ENCODE measurements at places on chromosomes 1 and 21.
A peak's percentile ranks its signal among the peaks of the same experiment; 100 is the strongest.

DNA sequence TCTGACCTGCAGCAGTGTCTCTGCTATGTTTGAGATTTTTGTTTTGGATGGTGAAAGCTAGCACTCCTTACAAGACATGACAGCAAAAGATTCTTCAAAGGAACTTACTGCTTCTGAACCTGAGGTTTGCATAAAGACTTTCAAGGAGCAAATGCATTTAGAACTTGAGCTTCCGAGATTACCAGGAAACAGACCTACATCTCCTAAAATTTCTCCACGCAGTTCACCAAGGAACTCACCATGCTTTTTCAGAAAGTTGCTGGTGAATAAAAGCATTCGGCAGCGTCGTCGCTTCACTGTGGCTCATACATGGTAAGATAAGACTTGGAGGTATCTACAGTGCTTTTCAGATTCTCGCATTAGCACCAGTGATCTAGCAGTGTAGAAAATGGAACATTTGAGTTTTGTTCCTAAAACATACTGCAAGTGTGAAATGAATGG lies 200.2 kb downstream of the PDE4B start:
- DNase-seq = no peak

- DNase-seq = no peak
Measured at GRCh38 chr1:79704067-79704466, 697.5 kb upstream of the ADGRL4 start.

- DNase-seq = no peak
Measured at GRCh38 chr21:42595283-42596187, 57.9 kb upstream of the PDE9A start.

DNA sequence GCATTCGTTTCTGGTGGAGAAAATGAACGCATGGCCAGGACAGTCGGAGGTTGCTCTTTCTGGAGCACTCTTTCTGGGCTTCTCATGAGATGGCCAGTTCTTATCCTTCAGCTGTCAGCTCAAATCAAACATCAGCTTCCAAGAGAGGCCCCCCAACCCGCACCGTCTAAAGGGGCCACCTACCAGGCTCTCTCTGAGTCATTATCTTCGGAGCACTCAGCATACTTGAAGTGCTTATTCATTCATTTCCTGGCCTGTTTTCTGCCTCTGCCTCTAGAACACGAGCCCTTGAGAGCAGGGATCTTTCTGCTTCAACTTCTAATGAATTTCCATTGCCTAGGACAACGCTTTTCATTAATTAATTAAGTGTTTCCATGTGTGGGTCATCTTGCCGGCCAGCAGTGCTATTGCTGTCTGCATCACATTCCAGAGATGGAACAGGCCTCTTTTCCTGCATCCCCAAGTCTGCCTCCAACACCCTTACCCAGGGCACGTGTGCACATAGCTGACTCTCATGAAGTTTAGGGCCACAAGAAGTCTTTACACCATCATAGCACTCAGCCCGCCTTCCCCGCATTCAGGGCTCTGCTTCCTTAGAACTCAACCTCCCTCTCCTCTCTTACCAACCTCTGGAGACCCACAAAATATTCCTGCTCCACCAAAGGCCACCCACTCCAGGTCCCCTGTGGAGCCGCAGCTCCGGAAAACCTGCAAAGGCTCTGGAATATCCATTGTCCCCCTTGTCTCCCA lies 52.1 kb upstream of the LAPTM5 start:
- no peak for DNase-seq

- DNase-seq = no peak
Measured at GRCh38 chr1:113813218-113813617, 942 bp upstream of the RSBN1 start.

- DNase-seq = peak; percentile 98
Measured at GRCh38 chr1:19596714-19597495, 47.2 kb upstream of the NBL1 start.

DNA sequence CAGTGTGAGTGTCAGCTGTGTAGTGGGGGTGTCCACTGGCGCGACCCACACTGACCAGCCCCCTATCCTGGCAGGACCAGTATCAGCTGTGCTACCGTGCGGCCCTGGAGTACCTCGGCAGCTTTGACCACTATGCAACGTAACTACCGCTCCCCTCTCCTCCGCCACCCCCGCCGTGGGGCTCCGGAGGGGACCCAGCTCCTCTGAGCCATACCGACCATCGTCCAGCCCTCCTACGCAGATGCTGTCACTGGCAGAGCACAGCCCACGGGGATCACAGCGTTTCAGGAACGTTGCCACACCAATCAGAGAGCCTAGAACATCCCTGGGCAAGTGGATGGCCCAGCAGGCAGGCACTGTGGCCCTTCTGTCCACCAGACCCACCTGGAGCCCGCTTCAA lies 28.1 kb upstream of the KDM4A start:
- DNase-seq = no peak

- no peak for DNase-seq
Measured at GRCh38 chr1:207202480-207202879, 98.4 kb downstream of the C4BPA start.

- no peak for DNase-seq
Measured at GRCh38 chr1:23357138-23357908, 12.3 kb downstream of the ZNF436 start.

GRCh38 chr1:246907472-246907871 lies 24.3 kb downstream of the AHCTF1 start:
- no peak for DNase-seq

DNA sequence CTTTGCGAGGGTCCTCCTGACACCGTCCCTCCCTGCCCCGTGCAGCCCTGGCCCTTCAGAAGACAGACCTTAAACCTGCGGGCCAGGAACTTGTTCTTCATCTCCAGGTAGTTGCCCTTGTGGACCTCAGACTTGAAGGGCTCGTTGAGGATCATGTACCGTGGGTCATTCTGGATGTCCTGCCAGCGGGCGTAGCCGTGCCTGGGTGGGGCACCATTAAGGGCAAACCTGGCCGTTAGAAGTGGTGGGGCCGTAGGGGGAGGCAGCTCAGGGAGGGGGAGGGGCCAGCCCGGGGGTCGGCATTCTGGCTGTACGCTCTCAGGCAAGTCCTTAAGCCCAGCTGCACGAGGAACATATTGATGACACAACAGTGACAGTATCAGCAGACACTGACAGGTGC lies 64.6 kb downstream of the KCNAB2 start:
- no peak for DNase-seq

- DNase-seq = no peak
Measured at GRCh38 chr1:243715285-243715684, 134.8 kb downstream of the AKT3 start.

DNA sequence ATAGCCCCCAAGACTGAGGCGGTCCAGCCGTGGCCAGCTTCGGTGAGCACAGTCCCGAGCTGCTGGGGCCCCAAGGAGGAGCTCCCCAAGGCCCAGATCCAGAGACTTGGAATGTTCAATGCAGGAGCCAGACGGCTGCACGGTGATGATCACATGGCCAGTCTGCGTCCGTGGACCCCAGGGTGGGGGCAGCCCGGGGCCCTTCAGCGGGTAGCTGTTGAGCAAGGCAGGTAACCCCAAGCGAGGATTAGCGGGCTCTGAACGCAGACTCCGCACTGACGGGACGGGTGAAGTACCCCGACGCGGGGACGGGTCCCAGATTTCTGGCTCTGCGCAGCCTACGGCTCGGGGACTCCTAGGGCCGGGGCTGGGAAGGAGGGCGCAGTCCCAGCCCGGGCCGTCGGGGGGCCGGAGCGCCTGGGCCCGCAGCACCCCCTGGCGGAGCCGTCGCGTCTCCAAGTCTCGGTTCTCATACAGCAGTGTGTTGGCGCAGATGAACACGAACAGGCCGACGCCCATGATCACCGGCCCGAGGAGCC lies 2.7 kb downstream of the TMEM200B start:
- peak; percentile 52 for DNase-seq

GRCh38 chr1:99771513-99771918 lies 5.1 kb upstream of the FRRS1 start:
- DNase-seq = no peak

DNA sequence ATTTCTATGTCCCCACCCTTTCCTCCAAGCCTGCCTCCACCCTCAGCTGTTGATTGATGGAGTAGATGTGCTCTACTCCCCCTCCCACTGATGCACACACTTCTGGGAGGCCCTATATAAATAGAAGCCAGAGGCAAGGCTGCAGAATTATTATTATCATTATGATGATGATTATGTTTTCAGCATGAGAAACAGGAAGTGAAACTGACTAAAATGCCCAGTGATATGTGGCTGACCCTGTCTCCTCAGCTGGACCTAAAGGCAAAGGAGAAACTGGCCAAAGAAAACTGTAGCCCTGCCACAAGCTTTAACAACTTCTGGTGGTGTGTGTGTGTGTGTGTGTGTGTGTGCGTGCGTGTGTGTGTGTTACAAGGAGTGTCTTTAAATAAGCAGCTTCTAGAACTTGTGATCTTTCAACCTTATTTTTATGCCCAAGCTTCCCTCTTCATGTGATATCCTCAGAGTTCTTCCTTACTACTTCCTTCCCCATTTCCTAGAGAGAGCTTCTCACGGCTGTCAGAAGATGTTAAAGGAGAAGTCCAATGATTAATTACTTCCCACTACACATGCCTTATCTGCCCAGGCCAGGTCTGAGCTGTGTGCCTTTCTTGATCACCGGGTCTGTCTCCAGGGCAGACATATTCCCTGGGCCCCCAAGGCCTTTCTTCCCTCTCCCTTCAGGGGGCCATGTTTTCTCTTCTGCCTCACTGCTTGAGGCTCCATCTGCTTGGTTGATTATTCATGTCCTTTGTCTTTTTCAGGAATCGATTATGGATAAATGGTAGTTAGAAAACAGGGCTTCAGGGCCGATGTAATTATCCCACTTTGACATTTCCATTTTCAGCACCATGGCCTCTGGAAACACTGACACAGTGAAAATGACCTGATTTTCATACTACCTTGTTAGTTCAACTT lies 11.6 kb upstream of the MAPKAPK2 start:
- no peak for DNase-seq

GRCh38 chr1:21599402-21599801 lies 69.8 kb downstream of the RAP1GAP start:
- DNase-seq = no peak

- DNase-seq = no peak
Measured at GRCh38 chr1:92567211-92567868, 80.6 kb upstream of the GFI1 start.

GRCh38 chr1:15850471-15851001 lies 3.0 kb downstream of the SPEN start:
- DNase-seq = no peak

DNA sequence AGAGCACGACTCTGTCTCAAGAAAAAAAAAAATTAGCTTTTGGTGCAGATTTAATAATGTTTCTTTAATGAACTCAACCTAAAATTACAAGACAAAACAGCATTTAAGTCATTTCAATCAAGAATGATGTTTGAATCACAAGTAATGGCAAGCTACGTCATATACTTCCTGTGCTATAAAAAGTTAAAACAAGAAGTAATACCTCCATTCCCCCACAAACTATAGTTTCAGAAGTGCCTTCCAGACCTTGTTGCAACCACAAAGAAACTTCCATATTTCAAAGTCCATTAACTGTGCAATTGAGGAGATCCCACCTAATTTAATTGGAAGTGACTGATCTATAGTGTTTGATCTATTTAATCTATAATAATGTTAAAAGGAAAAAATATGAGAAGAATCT lies 15.1 kb downstream of the NRDC start:
- DNase-seq = no peak

GRCh38 chr1:31040038-31040437 lies 25.5 kb downstream of the PUM1 start:
- DNase-seq = no peak

DNA sequence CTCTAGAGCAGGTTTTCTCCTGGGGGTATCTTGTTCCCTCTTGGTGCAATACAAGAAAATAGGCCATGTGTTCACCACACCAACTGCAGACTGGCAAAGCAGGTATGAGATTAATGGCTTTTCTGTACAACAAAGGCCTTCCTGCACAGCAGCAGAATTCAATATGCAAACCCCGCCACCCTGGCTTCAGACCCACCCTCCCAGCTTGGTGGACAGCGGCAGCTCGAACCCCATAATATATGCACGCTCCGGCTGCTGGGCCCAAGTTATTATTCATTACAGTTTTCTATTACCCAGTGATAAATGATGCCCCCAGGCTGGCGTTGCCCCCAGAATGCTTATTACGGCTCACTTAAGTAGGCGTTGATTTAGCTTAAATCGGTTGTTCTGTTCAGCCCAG lies 144.2 kb downstream of the RRAGC start:
- no peak for DNase-seq

DNA sequence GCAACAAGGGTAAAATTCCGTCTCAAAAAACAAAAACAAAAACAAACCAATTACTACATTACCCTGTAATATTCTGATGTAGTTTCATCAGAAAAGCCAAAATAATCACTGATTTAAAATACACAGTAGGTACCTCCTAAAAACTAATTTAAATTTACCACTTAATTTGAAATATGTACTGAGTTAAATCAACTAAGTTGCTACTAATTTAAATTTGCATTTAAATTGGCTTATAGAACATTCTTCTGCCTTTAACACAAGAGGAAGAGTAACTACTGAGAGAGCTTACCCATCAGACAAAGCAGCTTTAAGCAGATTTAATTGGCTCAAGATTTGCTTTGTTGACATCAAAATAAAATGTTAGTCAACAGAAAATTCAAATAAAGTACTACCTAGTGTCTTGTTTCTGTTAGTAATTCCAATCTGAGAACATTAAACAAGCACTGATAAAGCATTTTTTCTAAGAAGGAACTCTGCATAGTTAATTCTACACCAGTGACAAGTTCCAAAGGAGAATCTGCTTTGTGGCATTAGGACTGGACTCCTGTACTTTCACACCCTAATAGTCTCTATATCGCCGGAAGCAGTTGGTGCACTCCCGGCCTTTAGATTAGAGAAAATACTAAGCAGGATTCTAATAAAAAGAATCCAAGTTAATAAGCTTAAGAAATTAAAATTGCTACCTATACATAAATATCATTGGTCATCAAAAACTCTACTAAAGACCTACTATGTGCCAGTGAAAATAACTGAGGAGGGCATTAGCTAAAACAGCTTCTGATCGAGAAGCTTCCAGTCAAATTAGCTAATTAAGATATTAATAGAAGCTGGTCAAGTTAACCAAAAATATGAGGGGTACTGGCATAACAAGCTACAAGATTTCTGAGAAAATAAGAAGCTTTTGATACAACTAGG lies 8.4 kb downstream of the LUZP1 start:
- DNase-seq = no peak

DNA sequence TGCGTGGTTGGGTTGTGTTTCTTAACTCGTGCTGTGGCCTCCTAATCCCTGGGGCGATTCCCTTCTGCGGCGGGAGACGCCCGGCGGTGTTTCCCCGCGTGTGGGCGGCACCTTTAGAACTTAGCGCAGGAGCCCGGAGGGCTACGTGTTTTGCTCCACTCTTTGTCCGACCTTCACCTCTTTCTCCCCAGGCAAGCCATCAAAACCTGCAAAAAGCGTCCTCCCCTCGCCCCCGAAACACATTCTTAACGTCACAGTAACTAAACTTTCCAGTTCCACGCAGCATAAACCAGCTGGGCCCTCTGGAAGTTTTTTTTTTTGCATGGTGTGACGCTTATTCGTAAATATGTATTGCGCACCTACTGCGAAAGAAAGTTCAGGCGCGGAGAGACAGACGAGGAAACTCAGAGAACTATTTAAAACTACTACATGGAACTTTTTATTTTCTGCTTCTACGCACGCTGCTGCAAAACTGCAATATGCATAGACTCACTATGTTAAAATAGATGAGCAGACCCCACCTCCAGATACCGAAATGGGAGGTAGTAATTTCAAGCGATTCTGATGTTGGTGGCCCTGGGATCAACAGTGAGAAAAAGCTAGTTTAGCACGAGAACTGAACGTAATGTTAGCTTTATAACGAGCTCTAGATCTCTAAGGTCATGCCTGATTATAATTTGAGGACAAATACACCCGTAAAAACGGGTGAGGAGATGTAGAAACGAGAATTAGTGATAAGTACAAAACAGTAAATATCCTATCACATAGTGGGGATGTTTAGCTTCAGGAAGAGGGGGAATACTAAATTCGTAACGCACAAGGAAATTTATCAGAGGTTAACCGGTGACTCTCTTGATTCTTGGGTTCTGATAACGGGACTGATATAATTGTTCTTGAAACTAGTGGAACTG lies 920 bp downstream of the MTR start:
- peak; percentile 64 for DNase-seq

Data from stimulated activated CD8-positive, alpha-beta memory T cell treated with anti-CD3 and anti-CD28 coated beads, Interleukin-15, amount 100 ng/mL, for 48 hours (primary cell).